NCI-H1436 (cell line): ENCODE measurements at places on chromosomes 3 and 15.
A peak's percentile ranks its signal among the peaks of the same experiment; 100 is the strongest.

DNA sequence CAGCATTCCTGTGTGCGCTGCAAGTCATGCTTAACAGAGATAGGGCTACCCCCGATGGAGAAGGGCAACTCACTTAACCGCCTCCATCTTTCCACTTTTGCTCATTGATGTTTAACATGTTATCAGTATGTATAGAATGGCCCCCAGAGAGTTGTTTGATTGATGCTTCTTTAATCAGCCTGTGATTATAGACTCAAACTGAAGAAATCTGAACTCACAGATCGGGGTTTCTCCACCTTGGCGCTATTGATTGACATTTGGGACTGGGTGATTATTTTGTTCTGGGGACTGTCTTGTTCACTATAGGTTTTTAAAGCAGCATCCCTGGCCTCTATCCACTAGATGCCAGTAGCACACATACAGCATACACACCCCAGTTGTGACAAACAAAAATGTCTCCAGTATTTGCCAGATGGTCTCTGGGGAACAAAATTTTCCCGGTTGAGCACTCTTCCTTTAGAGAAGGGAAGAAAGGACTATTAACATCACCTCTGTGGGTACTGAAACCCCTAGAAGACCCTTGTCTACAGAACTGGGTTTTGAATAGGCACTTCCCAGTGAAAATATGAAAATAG lies 54.4 kb downstream of the LARS2 start:
- no peak for DNase-seq

GRCh38 chr3:5009506-5010109 lies 30.4 kb downstream of the BHLHE40 start:
- DNase-seq = no peak

GRCh38 chr3:179921500-179921899 lies 115.2 kb downstream of the PEX5L start:
- no peak for DNase-seq

DNA sequence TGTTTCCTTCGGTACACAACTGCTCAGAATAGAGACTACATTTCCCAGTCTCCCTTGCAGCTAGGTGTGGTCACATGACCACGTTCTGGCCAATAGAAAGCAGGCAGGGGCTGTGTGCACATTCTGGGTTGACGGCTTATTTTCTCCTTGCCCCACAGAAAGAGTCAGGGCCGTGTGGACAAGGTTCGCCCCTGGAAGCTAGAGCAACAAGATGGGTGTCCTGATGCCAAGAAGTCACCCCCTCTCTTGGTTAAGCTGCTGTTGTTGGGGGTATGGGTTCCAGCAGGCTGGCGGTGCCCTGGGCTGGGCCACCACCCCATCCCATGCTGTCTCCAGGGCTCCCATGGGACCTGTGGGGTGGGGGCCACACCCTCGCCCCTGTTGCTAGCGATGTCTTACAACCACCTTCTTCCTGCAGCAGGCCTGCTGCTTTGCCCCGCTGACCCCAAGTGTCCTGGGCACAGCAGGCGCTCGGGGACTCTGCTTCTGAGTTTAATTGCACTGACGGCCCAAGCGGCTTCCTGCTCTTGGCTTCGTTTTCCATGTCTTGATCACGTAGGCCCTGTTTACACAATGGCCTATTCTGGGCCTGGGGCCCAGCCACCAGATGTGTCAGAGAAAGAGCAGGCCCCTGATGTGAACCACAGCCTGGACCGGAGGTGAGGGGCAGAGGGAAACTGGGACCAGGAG lies 24.9 kb downstream of the ABTB1 start:
- DNase-seq = peak; percentile 89
